ENCODE measurements at places on chromosomes 5 and 9.

DNA sequence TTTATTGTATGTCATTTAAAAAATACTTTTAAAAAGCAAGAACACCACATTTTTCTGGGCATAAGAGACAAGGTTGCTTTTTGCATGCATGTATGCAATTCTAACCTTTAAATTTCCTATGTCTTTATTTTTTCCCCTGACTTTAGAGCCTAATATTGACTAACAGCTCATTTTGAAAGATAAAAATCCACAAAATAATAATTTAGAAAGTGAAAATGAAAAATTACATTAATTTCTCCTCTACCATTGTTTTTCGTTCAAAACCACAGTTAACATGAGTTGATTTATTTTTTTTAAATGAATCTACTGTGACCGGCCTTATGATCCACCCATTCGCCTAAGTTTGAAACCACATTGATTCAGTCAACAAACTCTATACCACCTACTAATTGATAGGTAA, 137.5 kb upstream of the CDKN2B start:
- no peaks in the 10 kb centered on the region for H3K4me1 ChIP-seq
- no peaks in the 10 kb centered on the region for H3K36me3 ChIP-seq
- no peak overlapping the region for H3K27ac ChIP-seq
- DNase-seq: no peak
- no peak overlapping the region for H3K4me3 ChIP-seq
- no peaks in the 10 kb centered on the region for H3K27me3 ChIP-seq

DNA sequence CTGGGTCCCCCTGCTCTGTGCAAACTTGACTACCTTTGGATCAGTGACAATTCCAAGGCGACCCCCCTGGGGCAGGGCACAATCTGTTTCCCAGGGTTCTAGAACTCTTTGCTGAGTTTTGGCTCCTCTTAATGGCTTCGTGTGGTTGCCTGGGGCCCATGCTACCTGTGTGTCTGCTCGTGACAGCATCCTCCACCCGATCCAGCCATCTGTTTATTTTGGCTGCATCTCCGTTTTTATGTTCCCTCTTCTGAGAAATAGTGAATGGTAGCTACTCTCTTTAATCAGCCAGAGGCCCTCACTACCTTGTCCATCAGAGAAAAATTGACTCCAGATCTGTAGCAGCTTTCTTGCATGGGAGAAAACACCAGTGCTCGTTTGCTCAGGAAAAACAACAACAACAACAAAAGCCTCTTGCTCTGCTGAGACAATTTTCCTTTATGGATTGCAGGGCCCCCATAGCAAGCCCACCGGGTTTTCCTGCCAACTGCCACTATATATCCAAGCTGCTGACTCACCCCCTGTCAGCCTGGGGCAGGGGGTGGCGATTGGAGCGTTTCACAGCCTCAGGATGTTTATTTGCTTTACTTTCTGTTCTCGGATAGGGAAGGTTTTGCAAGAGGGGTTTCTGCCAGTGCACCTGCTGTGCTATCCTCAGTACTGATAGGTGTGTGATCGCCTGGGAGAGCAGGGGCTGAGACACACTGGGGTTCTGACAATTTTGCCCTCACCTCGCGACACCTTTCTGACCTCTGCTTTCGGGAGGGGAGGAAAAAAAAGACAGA, 607.8 kb downstream of the BNC2 start:
- DNase-seq: no peak
- no peaks in the 10 kb centered on the region for H3K4me1 ChIP-seq
- H3K27me3 ChIP-seq: no peaks in the 10 kb centered on the region
- no peaks in the 10 kb centered on the region for H3K36me3 ChIP-seq

GRCh38 chr9:132648685-132649084, 21.1 kb downstream of the DDX31 start:
- DNase-seq: no peak
- H3K36me3 ChIP-seq: peaks cover 88% of the 10 kb centered on the region
- H3K4me3 ChIP-seq: no peak overlapping the region
- H3K27me3 ChIP-seq: no peaks in the 10 kb centered on the region
- no peaks in the 10 kb centered on the region for H3K4me1 ChIP-seq
- H3K27ac ChIP-seq: no peak overlapping the region

DNA sequence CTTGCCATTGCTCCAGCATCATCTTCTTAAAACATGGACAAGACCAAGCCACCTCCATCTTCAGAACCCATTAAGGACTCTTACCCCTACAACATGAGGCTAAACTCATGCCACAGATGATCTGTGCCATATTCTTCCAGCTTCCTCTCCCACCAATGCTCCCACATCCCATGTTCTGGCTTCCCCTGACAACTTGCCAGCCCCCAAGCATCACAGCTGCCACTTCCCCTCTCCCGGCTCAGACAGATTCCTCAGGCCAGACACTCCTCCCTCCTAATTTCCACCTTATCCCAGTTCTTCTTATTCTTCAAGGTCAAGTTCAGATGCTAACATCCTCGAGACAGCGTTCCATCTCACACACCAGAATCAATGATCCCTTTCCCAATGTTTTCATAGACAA, 57.8 kb downstream of the ANKH start:
- peaks cover 11% of the 10 kb centered on the region for H3K4me1 ChIP-seq
- no peak overlapping the region for H3K27ac ChIP-seq
- no peaks in the 10 kb centered on the region for H3K27me3 ChIP-seq
- no peaks in the 10 kb centered on the region for H3K36me3 ChIP-seq
- no peak for DNase-seq

- H3K4me3 ChIP-seq: no peak overlapping the region
- H3K27ac ChIP-seq: no peak overlapping the region
- peaks cover 9% of the 10 kb centered on the region for H3K4me1 ChIP-seq
- DNase-seq: no peak
- H3K36me3 ChIP-seq: no peaks in the 10 kb centered on the region
Observed at GRCh38 chr5:1016036-1016435, 7.4 kb downstream of the NKD2 start.

Data from upper lobe of right lung (tissue), 1 donor.